ENCODE measurements at places on chromosomes 2 and 18.

GRCh38 chr2:162768656-162769055 lies 69.9 kb downstream of the KCNH7 start:
- no peak for DNase-seq

- no peak for DNase-seq
Observed at GRCh38 chr2:120887320-120887697, 151.6 kb downstream of the GLI2 start.

- DNase-seq: no peak
Observed at GRCh38 chr18:42813570-42813969, 301.9 kb downstream of the RIT2 start.

DNA sequence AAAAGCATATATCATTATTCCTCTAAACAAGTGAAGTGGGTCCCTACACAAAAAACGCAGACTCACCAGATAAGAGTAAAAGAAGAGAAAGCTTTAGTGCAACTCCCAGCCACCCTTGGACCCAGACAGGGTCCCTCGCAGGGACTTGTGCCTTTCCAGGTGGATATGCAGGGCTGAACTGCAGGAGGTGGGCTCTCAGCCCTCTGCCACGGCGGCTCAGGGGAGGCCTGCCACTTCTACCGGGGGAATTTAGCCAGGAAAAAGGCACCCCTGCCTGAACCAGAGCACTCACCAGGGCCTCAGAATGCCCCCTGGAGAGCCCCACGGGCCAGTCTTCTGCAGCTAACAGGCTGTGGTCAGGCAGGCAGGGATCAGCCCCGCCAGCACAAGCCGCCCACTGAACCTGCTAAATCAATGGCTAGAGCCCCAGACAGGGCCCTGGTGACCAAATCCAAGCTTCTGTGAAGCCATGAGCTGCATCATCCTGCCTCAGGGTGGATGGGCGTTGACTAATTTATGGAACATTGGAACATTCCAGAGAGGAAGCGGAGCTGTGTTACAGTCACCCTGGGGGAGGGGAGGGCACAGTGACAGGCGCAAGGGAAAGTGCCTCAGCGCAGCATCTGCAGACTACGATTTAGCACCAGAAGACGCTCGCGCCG lies 209.3 kb downstream of the EIPR1 start:
- no peak for DNase-seq

DNA sequence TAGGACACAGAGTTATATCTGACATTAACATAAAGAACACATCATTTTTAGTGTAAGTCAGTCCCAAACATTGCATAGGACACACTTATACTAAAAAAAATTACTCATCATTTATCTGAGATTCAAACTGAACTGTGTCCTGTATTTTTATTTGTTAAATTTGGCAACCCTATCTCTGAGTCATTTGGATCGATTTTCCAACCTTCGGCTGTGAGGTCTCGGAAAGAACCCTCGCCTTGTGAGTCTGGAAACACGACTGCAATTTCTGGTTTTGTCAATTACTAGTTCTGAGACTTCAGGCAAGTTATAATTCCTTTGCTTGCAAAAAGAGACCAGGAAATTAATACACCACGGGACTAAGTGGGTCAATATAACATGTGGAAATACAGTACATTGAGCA lies 14.0 kb downstream of the ATP8B1 start:
- DNase-seq: no peak

Data from GM06990 (cell line).